ENCODE measurements at places on chromosomes 2 and 18. TPM values are rescaled to one million over a fixed set of nuclear protein-coding genes. Genes with fewer than 3 reads are reported as not detected.

DES gene
- not detected for total RNA-seq

ZFP36L2 gene
- 73.4 TPM for total RNA-seq

TUBA3E gene
- total RNA-seq, result not detected

GLI2 gene
- 0.51 TPM for total RNA-seq

SEMA4F gene
- total RNA-seq, result 6.0 TPM

ANKRD44 gene
- 8.1 TPM for total RNA-seq

GRCh38 chr2:213089438-213089837, 62.0 kb downstream of the IKZF2 start:
- H3K4me3 ChIP-seq, result no peak overlapping the region
- no peak overlapping the region for H3K27ac ChIP-seq
- H3K36me3 ChIP-seq, result no peaks in the 10 kb centered on the region
- H3K4me1 ChIP-seq, result no peaks in the 10 kb centered on the region
- no peaks in the 10 kb centered on the region for H3K27me3 ChIP-seq

GRCh38 chr2:43059183-43059897, 167.1 kb downstream of the ZFP36L2 start:
- H3K4me3 ChIP-seq, result no peak overlapping the region
- H3K4me1 ChIP-seq, result peaks cover 5% of the 10 kb centered on the region
- peak; percentile 83 for DNase-seq
- H3K27ac ChIP-seq, result no peak overlapping the region
- H3K36me3 ChIP-seq, result no peaks in the 10 kb centered on the region
- no peaks in the 10 kb centered on the region for H3K27me3 ChIP-seq

Data from endothelial cell of umbilical vein (primary cell).